ENCODE measurements at places on chromosomes 7 and 10. TPM values are rescaled to one million over a fixed set of nuclear protein-coding genes. Genes with fewer than 3 reads are reported as not detected.

The ZNF239 gene
- 0.60 TPM for polyA plus RNA-seq

The CCDC7 gene
- polyA plus RNA-seq, result 1.3 TPM

The UNC5B gene
- polyA plus RNA-seq, result 12.7 TPM

The ARL4A gene
- polyA plus RNA-seq, result 124 TPM

The VPS37D gene
- polyA plus RNA-seq, result 1.0 TPM

The PLXNA4 gene
- not detected for polyA plus RNA-seq

The AKR1C3 gene
- polyA plus RNA-seq, result 236 TPM

The AOC1 gene
- polyA plus RNA-seq, result 64.0 TPM

The CALN1 gene
- under 0.01 TPM for polyA plus RNA-seq

The CYTH3 gene
- polyA plus RNA-seq, result 10.1 TPM

The CC2D2B gene
- polyA plus RNA-seq, result not detected

The UPK3BL2 gene
- polyA plus RNA-seq, result not detected

The PILRA gene
- polyA plus RNA-seq, result 6.9 TPM

The GDF2 gene
- polyA plus RNA-seq, result not detected

The KEL gene
- polyA plus RNA-seq, result 0.69 TPM

The UPK3B gene
- 0.92 TPM for polyA plus RNA-seq

The AKR1E2 gene
- 1.7 TPM for polyA plus RNA-seq

The KAZALD1 gene
- 40.2 TPM for polyA plus RNA-seq

The COBL gene
- 12.6 TPM for polyA plus RNA-seq

The TMEM26 gene
- 2.3 TPM for polyA plus RNA-seq

The UCN3 gene
- not detected for polyA plus RNA-seq

The KCNH2 gene
- 0.46 TPM for polyA plus RNA-seq

The ZNHIT1 gene
- 200 TPM for polyA plus RNA-seq

The PNLIPRP3 gene
- polyA plus RNA-seq, result not detected

The NPFFR1 gene
- polyA plus RNA-seq, result not detected

The PLA2G12B gene
- 6.7 TPM for polyA plus RNA-seq
